Stimulated activated CD8-positive, alpha-beta memory T cell treated with anti-CD3 and anti-CD28 coated beads, Interleukin-4, amount 100 ng/mL, for 4 hours (primary cell): ENCODE measurements at places on chromosomes 1 and 21.

GRCh38 chr1:160179336-160179735 lies 11.0 kb upstream of the CASQ1 start:
- DNase-seq = no peak

- no peak for DNase-seq
Measured at GRCh38 chr1:162570718-162571117, 9.2 kb downstream of the UAP1 start.

- DNase-seq = no peak
Measured at GRCh38 chr21:34582506-34583150, 32.3 kb downstream of the RCAN1 start.

DNA sequence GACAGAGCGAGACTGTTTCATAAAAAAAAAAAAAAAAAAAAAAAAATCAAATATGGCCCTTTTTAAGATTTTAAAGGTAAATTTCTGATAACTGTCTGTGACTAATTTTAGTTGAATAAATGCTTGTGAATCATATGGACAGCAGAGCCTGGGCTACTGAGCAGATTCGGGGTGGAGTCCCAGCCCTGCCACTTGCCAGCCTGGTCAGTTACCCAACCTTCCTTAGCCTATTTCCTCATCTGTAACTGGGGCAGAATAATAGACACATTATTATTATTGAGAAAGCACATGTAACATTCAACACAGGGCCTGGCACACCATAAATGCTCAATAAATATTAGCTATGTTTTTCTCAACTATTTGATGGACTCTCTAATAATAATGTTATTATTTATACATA lies 11.2 kb upstream of the H3-3A start:
- no peak for DNase-seq

DNA sequence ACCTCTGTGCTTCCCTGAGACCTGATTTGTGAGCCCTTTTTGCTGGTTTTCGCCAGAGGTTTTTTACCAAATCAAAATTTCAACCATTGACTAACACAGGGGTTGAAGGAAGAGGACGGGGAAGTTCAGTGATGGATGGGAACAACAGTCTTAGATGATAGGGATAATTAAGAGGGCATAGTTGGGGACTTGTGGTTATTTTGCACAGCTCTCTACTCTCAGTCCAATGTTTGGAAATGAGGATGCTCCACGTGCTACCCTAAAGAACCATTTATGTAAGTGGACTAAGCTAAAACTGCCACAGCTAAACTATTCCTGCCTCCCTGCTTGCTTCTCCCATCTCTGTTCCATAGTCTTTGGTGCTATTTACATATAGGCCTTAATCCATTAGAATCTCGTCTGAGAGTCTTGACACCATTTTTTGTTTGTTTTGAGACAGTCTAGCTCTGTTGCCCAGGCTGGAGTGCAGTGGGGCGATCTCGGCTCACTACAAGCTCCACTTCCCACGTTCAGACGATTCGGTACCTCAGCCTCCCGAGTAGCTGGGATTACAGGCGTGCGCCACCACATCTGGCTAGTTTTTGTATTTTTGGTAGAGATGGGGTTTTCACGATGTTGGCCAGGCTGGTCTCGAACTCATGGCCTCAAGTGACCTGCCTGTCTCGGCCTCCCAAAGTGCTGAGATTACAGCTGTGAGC lies 684 bp upstream of the MCL1 start:
- no peak for DNase-seq

- no peak for DNase-seq
Measured at GRCh38 chr1:58966103-58966916, 182.5 kb upstream of the JUN start.

- DNase-seq = no peak
Measured at GRCh38 chr1:26353976-26354820, at the start of gene CRYBG2. CRYBG2 (minus strand) TSS chr1:26354130; CDS start chr1:26346657, 7,473 bp downstream.

- no peak for DNase-seq
Measured at GRCh38 chr1:163844459-163844858, 522.7 kb downstream of the NUF2 start.

GRCh38 chr1:38896169-38896568 lies 14.8 kb upstream of the GJA9 start:
- DNase-seq = no peak

DNA sequence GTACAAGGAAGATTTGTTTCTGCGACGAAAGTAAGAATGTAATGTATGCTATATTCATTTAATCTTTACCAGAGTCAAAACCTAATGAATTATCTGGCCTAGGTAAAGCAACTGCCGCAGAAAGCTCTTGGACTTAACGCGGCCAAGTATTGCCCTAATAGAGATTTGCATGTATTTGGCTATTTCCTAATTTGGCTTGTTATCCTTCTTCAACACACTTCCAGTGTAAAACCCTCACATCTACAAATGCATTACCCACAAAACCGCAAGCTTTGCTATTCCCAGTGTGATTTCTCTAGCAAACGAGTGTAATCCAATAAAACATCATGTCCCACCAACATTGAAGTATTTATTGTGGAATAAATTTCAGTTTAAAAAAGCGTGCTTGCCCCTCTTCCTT lies 123.8 kb upstream of the LMO4 start:
- no peak for DNase-seq

GRCh38 chr1:102776071-102776470 lies 332.3 kb downstream of the COL11A1 start:
- DNase-seq = no peak

GRCh38 chr1:10968411-10968826 lies 44.0 kb upstream of the TARDBP start:
- DNase-seq = no peak

DNA sequence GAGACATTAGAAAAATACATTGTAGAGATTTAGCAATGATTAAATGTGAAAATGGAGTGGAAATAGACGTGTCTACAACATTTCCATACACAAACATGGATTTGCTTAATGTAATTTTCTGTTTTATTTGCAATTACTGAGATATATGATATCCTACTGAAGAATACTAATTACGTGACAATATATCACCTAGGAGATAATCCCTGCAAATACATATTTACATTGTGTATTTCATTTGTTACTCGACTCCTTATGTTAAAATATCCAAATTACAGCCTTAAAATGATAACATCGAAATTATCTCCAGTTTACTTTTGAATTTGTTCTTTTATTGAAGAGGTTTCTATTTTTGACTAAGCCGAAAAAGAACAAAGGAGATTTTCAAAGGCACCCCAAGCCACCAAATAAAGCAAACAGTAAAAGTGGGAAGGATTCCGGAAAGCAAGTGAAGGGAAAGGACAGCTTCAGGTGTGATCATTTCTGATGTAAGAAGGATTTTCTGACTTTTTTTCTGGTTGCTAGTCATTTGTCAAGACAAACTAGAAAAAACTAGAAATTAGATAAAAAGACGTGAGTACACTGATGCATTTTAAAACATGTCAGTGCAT lies 7.9 kb downstream of the LHX4 start:
- DNase-seq = no peak

DNA sequence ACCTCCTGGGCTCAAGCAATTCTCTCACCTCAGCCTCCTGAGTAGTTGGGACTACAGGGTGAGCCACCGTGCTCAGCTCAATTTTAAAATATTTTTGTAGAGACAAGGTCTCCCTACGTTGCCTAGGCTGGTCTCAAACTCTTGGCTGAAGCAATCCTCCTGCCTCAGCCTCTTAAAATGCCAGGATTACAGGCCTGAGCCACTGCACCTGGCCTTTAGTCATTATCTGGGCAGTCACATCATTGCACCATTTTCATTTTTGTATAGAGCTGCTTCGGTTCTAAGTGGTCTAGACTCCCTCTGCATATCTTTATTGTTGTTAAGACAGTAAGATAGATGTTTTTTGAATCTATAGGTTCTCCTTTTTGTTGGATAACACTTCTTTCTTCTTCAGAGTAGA lies 39.9 kb downstream of the ATF3 start:
- DNase-seq = no peak

GRCh38 chr1:93021539-93022134 lies 57.4 kb upstream of the MTF2 start:
- no peak for DNase-seq

- DNase-seq = no peak
Measured at GRCh38 chr1:165845992-165846748, 18.8 kb downstream of the UCK2 start.

- no peak for DNase-seq
Measured at GRCh38 chr1:86478416-86479156, 9.9 kb downstream of the CLCA1 start.

GRCh38 chr1:110734133-110734680 lies 59.5 kb upstream of the KCNA3 start:
- no peak for DNase-seq

GRCh38 chr1:195733408-195733807 lies 874.8 kb downstream of the KCNT2 start:
- no peak for DNase-seq

DNA sequence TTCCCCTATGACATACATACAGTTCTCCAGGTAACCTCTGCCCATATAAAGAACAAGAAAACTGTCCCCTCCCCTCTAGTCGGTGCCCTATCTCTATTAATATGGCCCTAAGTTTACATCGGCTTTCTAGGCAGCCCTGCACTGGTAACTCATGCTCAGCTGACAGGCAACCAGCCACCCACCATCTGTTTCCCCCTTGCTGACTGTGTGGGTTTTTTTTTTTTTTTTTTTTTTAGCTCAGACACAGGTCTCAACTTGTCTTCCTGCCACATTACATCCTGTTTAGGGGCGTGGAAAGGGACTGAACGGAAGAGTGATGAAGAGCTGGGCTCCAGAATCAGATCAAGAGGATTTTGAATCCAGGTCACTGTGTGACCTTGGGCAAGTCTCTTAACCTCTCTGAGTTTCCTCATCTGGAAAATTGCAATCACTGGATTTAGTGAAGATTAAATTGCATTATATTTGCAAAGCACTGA lies 14.0 kb downstream of the LAPTM5 start:
- DNase-seq = peak; percentile 42

DNA sequence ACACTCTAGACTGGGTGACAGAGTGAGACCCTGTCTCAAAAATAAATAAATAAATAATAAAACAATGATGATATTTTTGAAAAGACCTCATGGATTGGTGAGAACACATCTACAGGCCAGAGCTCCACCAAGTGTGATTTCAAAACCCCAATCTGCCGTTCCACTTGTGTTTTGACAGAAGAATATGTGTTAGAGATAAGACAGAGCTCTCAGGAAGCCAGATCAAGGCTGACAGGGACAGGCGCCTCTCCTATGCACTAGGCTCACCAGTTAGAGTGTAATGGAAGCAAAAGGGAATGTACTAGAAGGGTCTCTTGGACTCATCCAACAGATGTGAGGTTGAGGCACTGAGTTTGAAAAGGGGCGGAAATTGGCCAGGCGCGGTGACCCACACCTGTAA lies 110.7 kb upstream of the ERRFI1 start:
- DNase-seq = no peak

DNA sequence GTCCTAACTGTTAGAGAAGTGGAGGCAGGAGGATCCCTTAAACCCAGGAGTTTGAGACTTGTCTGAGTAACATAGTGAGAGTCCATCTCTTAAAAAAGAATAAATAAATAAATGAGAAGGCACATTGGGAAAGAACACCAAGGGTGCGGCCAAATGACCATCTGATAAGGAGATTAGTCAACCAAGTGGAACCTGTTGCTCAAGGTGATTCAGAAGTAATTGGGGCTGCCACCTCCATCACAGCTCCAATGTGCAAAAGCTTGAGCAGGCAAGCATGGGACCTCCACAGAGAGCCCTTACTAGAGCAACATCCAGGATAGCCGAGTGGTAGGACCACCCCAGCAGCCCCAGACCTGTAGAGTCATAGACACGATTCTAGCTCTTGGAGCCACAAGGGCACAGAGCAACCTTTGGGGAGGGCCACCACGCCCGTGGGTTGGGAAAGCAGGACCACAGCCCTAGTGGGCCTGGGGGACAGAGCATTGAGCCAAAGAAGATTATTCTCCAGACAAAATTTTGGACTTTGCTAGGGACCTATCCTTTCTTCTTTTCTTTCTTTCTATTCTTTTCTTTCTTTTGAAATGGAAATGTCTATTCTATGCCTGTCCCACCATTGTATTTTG lies 40.9 kb downstream of the KCNK1 start:
- no peak for DNase-seq

- DNase-seq = no peak
Measured at GRCh38 chr1:5613900-5614299, 378.3 kb downstream of the NPHP4 start.

DNA sequence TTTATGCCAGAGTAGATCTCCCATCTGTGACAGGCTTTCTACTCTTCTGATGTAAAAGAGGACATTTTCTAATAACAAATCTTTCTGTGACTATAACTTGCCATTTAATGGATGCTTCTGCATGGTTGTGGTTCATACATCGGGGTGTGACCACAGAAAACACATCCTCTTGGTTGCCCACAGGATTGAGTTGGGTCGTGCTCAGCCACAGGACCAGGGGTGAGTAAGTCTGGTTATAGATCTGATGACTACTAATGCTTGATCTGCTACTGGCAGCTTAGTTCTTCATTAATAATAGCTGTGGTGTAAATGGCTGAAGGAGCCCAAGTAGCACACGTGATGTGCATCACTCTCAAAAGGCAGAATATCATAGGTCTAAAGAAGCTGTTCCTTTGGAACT lies 328.2 kb downstream of the RWDD3 start:
- DNase-seq = no peak

- DNase-seq = no peak
Measured at GRCh38 chr1:228868731-228869024, 133.4 kb downstream of the RHOU start.

- no peak for DNase-seq
Measured at GRCh38 chr21:45576838-45577737, 34.8 kb upstream of the SLC19A1 start.

- no peak for DNase-seq
Measured at GRCh38 chr1:41359211-41360073, 1.8 kb upstream of the FOXO6 start.

- no peak for DNase-seq
Measured at GRCh38 chr1:221778535-221779142, 36.8 kb upstream of the DUSP10 start.

DNA sequence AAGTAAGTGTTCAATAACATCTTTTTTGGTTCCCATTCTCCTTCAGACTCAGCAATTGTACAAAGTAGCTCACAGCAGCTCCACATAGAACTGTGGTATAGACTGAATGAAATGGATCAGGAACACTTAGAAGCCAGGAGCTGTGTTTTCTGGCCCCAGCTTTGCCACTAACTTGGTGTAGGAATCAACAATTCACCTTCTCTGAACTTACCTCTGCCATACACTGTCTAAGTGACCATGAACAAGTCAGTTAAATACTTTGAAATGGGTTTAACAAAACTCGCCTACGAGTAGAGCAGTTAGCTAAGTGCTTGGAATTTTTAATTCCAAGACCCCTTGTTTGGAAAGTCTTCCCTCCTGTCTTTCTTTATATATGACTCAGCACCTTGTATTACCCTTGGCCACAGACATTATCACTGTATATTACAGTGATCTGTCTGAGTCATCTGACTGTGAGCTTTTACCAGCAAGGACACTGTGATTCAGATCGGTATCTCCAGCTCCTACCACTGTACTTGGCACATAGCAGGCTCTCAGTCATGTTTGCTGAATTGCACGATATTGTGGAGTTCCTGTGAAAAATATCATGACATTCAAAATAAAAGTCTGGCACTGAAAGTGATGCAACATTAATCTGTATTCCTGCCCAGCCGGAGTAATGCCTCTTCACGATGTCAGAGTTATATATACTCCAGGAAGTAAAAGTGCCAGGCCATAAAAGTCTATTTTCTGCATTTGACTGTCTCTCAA lies 101.7 kb upstream of the BEND5 start:
- no peak for DNase-seq

- DNase-seq = no peak
Measured at GRCh38 chr1:97636941-97637340, 283.9 kb downstream of the DPYD start.
